ENCODE measurements at places on chromosomes 16 and 17. TPM values are rescaled to one million over a fixed set of nuclear protein-coding genes. Genes with fewer than 3 reads are reported as not detected.

IGFALS gene
- total RNA-seq = not detected

B4GALNT2 gene
- total RNA-seq = not detected

PLA2G15 gene
- total RNA-seq = 23.7 TPM

COX6A2 gene
- total RNA-seq = not detected

SULT1A1 gene
- total RNA-seq = 7.8 TPM

PYY gene
- 0.33 TPM for total RNA-seq

TCAP gene
- total RNA-seq = 0.67 TPM

CIITA gene
- 0.10 TPM for total RNA-seq

KRTAP3-2 gene
- total RNA-seq = not detected

KRT24 gene
- total RNA-seq = not detected

CNGB1 gene
- under 0.01 TPM for total RNA-seq

CRYM gene
- not detected for total RNA-seq

TLCD3B gene
- total RNA-seq = not detected

IGF2BP1 gene
- 8.0 TPM for total RNA-seq

EFCAB13 gene
- 4.6 TPM for total RNA-seq

CD300LB gene
- not detected for total RNA-seq

HIRIP3 gene
- 4.4 TPM for total RNA-seq

CRYBA1 gene
- total RNA-seq = not detected

FOXJ1 gene
- not detected for total RNA-seq

Data from vein endothelial cell (primary cell).